ENCODE measurements at places on chromosomes 6 and 20. TPM values are rescaled to one million over a fixed set of nuclear protein-coding genes. Genes with fewer than 3 reads are reported as not detected.

Gene MUCL3
- not detected for total RNA-seq

Gene SLC32A1
- total RNA-seq: not detected

DNA sequence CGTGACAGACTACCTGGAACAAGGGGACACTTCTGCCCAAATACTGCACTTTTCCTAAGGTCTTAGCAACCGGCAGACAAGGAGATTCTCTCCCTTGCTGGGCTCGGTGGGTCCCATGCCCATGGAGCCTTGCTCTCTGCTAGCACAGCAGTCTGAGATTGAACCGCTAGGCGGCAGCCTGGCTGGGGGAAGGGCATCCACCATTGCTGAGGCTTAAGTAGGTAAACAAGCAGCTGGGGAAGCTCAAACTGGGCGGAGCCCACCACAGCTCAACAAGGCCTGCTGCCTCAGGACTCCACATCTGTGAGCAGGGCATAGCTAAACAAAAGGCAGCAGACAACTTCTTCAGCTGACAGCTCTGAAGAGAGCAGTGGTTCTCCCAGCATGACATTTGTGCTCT lies 87.8 kb upstream of the ASCC3 start:
- DNase-seq: no peak

DNA sequence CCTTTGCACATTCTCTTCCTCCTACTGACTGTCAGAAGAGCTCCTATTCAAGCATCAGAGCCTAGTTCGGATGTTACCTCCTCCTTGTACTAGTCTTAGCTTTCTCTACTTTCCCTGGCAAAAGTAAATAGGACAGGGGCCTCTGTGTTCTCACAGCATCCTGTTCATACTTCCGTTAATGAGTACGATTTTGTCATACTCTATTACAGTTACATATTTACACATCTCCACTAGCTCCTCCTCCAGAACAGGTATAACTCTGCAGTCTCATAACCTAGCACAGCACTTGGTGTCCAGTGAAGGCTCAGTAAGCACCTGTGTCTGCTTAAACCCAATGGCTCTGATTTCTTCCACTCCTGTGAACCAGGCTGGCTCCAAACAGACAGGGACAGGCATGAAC lies 7.0 kb downstream of the ELMO2 start:
- no peak for DNase-seq

- DNase-seq: no peak
Measured at GRCh38 chr6:39310542-39310941, 3.7 kb downstream of the KCNK17 start.

- no peak for DNase-seq
Measured at GRCh38 chr6:4350567-4351519, 215.5 kb upstream of the ECI2 start.

GRCh38 chr6:122651604-122652003 lies 41.4 kb downstream of the PKIB start:
- DNase-seq: no peak

Gene SCRT2
- not detected for total RNA-seq

DNA sequence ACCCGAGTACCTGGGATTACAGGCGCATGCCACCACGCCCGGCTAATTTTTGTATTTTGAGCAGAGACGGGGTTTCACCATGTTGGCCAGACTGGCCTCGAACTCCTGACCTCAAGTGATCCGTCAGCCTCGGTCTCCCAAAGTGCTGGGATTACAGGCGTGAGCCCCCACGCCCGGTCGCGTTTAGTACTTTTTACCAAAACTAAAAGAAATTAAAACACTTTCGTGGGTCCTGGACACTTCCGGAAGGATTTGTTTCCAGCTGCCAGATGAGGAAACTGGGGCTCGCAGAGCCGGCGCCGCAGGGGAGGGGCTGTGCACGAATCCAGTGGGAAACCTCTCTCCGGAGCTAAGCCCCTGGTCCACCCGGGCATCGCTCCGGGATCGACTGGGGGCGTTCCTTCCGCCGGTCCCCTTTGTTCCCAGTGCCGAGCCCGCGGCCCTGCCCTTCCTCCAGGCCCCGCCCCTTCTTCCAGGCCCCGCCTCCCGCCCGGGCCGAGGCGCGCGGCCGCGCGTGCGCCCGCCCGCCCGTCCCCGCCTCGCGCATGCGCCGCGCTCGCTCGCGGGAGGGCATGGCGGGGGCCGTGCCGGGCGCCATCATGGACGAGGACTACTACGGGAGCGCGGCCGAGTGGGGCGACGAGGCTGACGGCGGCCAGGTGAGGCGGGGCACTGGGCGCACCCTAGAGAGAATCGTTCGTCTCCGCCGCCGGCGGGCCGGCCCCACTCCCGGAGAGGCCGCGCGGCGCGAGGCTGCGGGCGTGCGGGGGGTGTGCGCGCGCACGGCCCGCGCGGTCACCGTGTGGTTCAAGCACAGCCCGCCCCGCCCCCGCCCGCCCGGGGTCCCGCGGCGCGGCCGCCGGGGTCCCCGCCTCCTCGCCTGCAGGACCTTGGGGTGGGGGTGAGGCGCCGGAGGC lies at the start of gene NELFCD:
Gene NELFCD (plus strand): TSS at position 546 of the 917 bp plus-strand sequence. CDS start 54 bp downstream, at position 600.
- peak; percentile 94 for DNase-seq

All from esophagus muscularis mucosa (tissue), 4 donors.